Kasumi-1 (cell line): ENCODE measurements at places on chromosomes 3 and 15.
A peak's percentile ranks its signal among the peaks of the same experiment; 100 is the strongest.

DNA sequence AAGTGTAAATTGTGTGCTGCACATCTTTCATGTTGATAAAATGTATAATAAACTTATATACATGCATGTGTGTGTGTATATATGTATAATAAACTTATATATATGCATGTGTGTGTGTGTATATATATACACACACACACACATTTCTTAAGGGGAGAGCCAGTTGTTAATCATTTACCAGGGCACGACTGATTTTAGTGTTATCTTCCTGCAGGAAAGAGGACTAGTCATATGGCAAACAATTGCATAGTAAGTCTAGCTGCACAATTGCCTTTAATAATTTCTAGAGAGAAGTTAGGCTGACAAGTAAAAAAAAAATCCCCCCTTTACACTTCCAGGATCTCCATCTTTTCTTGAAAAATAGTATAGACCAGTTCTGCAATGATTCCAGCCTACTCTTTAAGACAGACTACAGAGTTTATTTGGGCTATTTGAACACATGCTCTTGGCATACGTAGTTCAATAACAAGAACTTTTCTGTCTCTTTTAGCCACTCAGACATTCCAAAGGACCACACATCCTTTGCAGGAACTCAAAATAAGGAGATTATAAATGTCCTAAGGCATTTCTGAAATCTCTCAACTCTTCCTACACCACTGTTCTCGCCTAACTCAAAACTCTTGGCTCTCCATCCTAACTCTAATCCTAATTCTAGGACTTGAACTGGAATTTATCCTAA lies 163.6 kb upstream of the SETMAR start:
- DNase-seq: no peak

- DNase-seq: no peak
Measured at GRCh38 chr3:156859578-156859977, 33.4 kb downstream of the LEKR1 start.

DNA sequence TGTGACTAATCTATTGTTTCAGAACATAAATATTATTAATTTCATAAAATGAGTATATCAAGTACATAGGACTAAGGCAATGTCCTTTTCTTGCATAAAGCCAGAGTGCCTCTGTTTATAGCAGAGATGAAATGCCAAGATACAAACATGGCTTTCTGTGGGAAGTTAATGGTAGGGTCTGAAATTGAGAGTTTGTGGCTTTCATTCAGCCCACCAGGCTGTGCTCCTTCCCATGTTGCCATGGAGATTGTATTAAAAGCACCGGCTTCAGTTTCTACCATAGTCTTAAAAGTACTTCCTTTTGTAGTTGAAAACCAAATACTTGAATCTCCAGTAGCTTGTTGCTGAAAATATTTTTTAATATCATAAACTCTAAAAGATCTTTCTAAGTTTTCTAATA lies 114.0 kb downstream of the LRRC28 start:
- peak; percentile 70 for DNase-seq

DNA sequence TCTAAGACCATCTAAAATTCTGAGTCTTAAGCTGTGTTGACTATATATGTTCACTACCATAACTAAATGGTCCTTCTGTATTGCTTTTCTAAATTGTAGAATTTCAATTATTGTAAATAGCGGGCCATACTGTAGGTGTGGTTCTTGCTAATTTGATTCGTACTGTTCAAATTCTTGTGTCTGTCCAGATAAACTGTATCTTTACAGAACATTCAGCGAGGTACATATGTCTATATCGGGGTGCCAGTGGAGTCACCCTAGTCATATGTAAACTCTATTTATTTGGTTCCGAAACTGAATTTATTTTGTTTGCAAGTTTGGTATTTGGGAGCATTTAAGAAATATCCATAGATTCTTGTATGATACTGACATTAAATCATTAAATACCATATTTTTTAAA lies 69.0 kb downstream of the IGF1R start:
- no peak for DNase-seq

DNA sequence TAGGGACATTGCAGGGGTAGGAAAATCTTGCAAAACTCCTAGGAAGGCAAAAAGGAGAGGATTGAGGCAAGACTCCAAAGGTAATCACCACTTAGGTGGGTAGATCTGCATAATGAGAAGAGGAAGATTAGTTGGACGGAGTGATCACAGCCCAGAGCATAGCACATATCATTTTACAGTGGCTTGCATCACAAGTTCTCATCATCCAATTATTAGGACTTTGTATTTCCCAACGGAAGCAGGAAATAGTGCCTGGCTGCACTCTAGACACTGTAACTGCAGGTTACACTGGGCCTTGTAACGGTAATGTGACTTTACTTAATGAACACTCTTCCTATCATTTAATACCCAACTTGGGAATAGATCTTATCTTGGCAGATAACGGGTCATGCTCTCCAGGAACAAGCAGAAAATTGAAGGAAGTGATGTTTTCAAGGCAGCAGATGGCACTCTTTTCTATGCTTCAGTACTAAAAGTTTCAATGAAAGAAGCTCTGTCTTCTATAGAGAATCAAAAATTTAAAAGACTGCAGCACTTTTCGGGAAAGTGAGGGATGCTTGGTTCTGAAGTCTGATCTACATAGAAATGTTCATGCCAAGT lies 101.9 kb upstream of the KCNMB2 start:
- DNase-seq: peak; percentile 50

DNA sequence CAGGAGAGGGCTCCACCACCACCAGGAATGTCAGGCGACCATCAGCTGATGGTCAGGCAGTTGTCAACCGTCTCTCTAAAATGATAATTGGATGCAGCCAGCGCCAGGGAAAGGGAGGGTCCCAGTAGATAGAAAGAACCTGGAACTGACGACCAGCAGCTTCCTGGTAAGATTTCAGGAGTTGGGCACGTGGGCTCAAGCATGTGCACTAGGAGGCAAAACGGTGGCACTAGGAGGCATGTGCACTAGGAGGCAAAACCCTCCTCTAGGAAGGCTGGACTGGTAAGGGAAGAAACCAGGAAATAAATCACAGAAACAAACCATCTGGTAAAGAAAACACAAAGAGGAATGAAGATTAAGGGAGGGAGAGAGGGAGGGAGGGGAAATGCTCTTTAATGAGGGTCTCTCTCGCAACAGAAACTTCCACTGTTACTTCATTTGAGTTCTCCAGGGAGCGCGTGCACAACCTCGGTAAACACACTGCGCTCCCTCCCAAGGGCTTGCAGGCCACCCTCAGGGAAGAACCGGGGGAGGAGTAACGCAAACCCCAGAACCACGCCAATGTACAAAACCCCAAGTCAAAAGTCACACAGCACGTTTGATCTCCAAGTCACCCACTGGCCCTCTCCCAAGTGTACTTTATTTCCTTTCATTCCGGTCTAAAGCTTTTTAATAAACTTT lies 116.7 kb downstream of the XXYLT1 start:
- no peak for DNase-seq

DNA sequence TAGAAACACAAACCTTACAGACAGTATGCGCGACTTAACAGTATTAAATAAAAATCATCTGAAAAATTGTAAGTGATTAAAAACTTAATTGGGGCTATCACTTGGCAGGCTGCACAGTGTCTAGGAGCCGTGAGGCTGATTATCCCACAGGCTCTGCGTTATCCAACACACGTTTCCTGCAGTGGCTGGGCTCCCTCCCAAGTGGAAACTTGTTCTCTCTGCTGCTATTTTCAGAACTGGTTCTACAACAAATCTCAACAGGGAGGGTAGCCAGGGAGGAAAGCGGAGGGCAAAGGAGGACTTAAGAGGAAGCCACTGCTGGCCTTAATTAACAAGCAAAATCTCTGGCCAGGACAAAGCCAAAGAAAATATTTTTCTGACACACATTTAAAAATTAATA lies 555.2 kb downstream of the MAGI1 start:
- DNase-seq: no peak

GRCh38 chr15:66765478-66766281 lies 63.6 kb downstream of the SMAD6 start:
- DNase-seq: peak; percentile 85

- DNase-seq: no peak
Measured at GRCh38 chr3:14077310-14077709, 47.4 kb downstream of the CHCHD4 start.

- DNase-seq: no peak
Measured at GRCh38 chr3:39064646-39065045, 12.8 kb downstream of the WDR48 start.

DNA sequence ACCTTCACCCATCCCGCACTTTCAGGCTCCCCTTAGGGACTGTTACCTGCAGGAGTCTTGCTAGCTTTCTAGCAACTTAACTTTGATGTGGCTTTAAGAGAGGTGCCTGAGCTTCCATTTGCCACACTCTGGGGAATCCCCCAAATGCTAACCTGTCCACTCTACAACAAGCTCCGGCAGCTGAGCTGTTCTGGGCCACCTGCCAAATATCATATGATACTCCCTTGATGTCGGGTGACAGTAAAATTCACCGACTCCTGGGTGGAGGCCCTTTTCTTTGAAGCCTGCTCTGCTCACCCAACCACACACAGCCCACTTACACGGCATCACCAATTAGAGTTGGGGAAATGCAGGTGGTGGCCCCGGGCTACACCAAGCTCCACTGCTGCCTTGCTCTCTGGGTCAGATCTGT lies 38.0 kb upstream of the XCR1 start:
- no peak for DNase-seq

- DNase-seq: no peak
Measured at GRCh38 chr3:172174513-172175253, 135.3 kb downstream of the FNDC3B start.

DNA sequence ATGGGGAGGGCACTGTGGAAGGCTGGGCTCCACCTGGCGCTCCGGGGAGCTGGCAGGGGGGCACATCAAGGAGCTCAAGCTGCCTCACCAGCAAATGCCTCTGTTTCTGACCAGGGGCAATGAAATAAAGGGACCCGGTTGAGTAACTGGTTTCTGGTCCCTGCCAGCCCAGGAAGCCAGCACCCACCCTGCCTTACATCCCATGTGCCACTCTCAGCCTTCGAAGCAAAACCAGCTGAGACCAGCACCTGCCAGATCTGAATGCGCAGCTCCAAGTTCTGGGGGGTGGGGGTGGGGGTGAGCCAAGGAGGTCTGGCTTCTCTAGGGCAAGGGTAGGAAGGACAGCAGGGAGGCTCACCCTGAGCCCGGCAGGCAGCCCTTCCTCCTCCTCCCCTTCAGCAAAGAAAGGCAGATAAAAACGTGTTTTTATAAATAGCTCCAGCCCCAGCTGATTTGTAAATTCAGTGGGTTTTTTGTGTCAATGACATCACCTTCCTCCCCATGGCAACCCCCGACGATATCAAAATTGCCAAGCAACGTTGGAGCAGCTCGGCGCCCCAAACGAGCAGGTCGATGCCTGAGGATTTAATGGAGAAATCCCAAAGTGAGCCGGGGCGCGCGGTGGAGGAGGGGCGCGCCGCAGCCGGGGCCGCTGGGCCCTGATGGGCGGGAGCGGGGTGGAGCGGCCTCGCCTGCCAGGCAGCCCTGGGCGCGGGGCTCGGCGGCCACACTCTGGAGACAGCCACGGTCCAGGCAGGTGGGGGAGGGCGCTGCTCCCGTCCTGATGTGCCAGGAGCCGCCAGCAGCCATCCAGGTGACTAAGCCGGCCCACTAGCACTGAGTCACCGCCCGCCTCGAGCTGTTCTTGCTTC lies at the start of gene PAK6:
PAK6 (plus strand) TSS at position 532 of the 872 bp plus-strand sequence. CDS start 25,723 bp downstream, outside the sequence.
- no peak for DNase-seq

DNA sequence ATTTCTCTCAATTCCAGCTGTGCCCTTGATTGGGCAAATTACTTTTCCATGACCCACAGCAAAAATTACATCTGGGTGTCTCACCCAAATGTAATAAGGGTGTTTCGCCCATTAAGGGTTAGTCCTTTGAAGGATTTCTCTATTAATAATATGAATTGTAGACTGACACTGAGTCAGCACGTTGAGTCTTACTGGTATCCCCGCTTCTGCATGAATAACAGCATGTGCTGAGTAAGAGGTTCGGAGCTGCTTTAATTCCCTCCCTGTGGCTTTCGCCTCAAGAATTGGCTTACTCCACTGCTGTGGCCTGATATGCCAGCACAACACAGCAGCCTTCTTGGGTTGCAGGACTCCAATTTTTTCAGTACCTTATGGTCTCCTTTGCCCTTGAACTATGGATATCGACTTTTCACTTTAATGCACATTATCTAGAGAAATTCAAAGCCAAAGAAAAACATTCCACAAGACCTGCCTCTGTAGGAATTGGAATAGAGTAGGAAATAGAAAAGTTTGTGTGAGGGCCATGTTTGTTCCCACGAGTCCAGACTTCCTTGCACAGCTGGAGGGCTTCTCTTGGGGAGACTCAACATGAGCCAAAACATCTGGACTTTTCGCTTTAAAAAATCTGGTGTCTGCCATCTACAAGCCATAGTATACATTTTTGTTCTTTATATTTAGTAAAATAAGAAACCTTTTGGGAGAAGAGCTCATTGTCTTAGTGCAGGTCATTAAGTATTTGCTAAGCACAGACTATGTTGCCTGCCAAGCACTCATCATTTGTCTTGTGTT lies 20.7 kb upstream of the ERC2 start:
- no peak for DNase-seq

DNA sequence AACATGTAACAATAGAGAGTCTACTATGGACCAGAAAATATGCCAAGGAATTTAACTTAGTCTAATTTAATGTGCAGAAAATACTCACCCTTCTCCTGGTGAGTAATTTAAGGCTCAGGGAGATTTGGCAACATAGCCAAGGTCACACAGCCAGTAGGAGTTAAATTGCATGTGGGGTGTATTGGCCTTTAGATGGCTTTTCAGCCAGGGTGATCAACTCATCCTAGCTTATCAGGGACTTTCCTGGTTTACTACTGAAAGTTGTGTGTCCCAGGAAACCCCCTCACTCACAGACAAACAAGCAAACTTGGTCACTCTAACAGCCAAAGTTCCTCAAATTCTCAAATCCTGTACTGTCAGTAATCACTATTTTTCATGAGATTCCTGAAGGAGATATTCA lies 2.6 kb upstream of the SLC9A9 start:
- no peak for DNase-seq

DNA sequence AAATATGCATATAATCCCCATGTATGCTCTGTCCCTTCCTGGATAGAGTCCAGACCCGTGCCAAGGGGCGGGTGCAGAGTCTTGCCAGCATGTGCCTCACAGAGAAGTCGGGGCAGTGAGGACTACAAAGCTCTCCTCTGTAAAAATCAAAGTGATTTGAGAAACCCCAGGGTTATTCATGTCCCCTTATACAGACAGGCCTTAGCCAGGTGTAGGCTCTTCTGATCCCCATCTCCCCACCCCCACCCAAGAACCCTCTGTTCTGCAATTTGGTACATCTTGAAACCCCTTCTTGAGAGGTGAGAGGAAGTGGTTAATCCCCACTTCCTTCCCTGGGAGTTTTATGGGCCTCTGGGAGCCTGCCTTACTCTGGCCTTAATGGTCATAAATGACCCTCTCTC lies 24.7 kb downstream of the TRIM71 start:
- peak; percentile 23 for DNase-seq
